ENCODE measurements at places on chromosomes 4 and X.

DNA sequence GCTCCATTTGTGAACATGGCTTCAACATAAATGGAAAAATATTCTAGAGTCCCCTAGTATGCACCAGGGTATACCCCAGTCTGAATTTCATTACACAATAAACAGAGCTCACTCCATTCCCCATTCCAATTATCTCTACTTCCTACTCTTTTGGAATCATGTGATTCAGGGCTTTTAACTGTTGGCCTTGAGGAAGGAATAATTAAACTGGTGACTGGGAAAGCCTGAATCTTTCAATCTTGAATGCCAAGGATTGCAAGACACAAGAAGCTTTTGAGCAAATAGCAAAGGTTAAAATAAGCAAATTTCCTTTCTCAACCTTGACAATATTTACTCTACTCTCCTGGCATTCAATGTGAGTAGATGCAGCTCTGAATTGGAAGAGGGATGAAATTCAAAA, 77.5 kb upstream of the INPP4B start:
- DNase-seq = no peak

DNA sequence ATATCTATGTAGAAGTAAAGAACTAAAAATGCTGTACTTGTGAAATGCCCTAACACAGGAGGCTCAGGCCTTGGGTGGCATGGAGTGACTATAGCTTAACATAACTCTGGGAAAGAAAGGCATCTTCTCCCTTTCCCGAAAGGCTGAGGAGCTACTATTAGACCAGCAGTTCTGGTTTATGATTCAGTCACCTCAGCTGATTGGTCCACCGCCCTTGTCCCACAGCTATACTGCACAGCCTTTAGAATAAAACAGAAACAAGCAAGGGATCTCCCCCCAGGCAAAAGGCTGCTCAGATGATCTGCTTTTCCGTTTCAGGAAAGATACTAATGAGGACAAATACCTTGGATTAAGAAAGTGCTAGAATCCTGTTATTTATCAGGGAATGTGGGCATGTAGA, 171.3 kb downstream of the SNCA start:
- no peak for DNase-seq

- DNase-seq = no peak
These were observed 99.2 kb upstream of the RAPGEF2 start for GRCh38 chr4:159003420-159004253.

GRCh38 chrX:69150281-69150960, 14.8 kb downstream of the PJA1 start:
- DNase-seq = no peak

DNA sequence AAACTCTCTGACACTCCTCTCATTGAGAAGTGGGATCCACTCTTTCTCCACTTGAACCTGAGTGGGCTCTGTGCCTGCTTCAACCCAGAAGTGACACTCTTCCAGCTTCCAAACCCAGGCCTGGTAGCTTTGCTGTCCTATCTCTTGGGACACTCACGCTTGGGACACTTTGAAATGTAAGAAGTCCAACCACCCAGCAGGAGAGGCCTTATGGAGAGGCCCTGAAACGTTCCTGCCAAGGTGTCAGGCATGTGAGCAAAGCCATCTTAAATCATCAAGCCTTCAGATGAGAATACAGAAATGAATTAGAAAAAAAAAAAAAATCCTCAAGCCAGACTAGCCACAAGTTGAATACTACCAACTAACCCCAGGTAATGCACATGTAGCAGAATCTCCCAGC, 30.2 kb downstream of the RBM47 start:
- no peak for DNase-seq

GRCh38 chr4:13328591-13328990, 155.5 kb downstream of the RAB28 start:
- no peak for DNase-seq

GRCh38 chrX:21735038-21735767, 22.7 kb downstream of the SMPX start:
- no peak for DNase-seq

DNA sequence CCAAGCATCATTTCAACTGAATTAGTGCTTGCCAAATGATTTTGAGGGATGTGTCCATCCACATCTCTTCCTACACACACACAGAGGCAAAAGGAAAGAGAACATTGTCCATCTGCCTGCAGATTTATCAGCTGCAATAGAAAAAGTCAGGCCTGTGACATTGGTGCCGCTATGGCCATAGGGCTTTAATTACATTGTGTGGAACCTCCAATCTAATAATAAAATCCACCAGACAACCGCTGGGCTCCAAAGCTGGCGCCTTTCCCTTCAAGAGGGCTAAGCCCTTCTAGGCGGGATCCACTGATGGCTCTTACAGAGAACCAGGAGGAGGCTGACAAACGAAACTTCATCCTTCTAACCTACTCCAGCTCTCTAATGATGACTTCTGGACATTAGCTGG, 60.6 kb downstream of the PHOX2B start:
- no peak for DNase-seq

DNA sequence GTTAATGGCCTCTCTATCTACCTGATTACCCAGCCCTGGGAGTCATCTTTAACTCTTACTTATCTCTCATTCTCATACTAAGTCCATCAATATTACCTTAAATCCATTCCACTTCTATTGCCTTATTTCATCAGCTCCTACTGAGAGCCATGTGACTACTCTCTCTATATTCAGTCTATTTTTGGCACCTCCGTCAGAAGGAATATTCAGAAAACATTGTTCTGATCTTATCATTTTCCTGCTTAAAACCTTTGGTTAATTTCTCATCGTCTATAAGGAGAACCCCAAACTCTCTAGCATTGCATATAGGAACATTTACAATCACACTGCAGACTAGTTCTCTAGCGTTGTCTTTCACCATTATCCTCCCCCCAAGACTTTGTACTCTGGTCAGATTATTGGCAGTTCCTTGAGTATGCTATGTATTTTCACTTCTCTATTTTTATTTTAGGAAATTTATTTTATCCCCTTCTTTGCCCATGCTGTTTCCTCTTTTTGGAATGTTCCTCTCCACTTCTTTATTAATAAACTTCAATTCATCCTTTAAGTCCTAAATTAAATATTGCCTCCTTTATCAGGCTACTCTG, 13.7 kb upstream of the AMMECR1 start:
- DNase-seq = no peak

DNA sequence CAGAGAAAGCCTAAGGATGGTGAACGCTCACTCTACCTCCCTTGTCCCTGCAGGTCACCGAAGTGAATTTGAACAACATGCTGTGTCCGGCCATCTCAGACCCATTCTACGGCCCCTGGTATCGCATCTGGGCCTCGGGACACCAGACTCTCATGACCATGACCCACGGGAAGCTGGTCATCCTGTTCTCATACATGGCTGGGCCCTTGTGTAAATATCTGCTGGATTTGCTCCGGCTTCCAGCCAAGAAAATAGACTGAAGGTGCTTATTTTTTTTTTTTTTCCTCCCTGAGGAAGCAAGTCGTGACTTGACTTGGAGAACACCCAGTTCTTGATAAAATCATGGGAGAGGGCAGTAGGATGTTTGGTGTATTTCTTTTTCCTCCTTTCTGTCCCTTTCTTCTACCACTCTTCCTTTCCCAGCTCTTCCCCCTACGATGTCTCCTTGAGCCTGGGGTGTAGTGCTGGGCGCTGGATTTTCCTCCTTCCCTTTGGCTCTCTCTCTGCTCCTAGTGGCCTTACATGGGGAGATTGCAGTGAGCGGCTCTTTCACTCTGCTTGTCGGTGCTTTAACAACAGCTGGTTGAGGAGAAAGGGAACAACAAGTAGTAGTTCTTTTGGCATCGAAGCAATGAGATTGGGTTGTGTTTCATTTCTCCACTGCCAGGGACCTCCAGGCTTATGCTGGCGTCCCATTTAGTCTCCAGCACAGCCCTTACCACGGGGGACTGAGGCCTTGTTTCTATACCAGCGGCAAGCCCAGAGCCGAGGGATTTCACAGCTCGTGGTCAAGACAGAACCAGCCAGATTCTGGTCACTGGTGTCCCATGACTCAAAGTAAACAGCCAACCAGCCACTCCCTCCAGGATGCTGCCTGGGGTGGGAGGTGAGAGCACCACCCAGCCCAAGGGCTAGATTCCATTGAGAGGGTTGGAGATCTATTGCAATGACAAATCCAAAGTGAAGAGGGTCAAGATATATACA, 144.4 kb downstream of the AMMECR1 start:
- DNase-seq = no peak

- no peak for DNase-seq
These were observed 56.4 kb downstream of the RWDD4 start for GRCh38 chr4:183602557-183603027.

- DNase-seq = no peak
These were observed 196.6 kb upstream of the GABRA2 start for GRCh38 chr4:46586566-46586965.

DNA sequence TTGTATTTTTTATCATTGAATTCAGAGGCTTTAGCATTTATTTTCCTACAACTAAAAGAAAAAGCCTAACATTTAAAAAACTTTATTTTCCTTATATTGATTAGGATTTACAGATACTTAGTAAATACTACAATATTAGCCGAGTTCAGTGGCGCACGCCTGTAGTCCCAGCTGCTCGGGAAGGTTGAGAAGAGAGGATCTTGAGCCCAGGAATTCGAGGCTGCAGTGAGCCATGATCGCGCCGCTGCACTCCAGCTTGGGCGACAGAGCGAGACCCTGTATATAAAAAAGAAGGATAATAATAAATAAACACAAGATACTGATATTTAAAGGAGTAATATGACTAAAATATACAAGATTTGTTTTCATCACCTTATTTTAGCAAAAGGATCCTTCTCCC, 681 bp upstream of the UPF3B start:
- no peak for DNase-seq

DNA sequence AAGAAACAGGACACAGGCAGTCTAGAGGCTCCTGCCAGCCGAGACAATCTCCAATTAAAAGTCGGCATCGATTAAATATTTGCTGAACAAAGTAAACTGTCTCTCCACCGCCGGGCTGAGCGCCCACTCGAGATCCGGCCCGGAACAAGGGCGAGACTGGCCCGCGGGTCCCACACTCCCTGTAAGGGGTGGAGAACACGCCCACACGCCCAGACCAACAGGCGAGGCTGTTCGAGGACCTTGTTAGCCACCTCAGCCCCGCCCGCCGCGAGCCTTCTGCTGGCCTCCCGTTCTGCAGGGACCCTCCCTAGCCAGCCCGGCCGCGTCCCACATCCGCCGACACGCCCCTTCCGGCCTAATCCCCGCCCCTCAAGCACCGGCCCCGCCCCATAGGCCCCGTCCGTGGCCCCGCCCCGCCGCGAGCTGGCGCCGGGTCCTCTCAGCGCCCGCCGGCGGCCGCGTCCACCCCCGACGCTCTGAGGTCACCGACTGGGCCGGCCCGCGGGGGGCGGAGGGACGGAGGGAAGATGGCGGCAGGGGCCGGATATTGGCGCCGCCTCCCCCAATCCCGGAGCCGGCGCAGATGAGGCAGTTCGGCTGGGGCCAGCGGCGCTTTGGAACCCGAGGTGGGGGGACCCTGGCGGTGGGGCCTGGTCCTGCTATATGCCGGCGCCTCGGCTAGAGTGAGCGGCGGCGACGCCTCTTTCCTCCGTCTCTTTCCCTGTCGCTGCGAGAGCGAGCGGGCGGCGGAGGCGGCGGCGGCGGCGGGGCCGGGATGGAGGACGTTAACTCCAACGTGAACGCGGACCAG, at the start of gene SLAIN2:
TSS of gene SLAIN2 (plus strand) at position 565 of the 811 bp plus-strand sequence. CDS start at position 776, 211 bp downstream.
- peak; percentile 91 for DNase-seq

GRCh38 chr4:122038896-122039295, 87.0 kb upstream of the TRPC3 start:
- no peak for DNase-seq

GRCh38 chr4:139018501-139018900, 2.9 kb downstream of the NOCT start:
- no peak for DNase-seq

- DNase-seq = no peak
These were observed at the start of gene GPR143 for GRCh38 chrX:9765737-9766097. TSS of gene GPR143 (minus strand) at chrX:9765847. CDS start at chrX:9765817, 30 bp downstream.

- DNase-seq = no peak
These were observed 456.4 kb downstream of the DACH2 start for GRCh38 chrX:86604607-86605006.

GRCh38 chr4:103156106-103156505, 42.0 kb downstream of the CENPE start:
- DNase-seq = no peak

- no peak for DNase-seq
These were observed 1.5 kb downstream of the PGRMC1 start for GRCh38 chrX:119237562-119237942.

GRCh38 chrX:133983256-133983973, 2.0 kb downstream of the GPC3 start:
- DNase-seq = no peak

- DNase-seq = no peak
These were observed 25.3 kb downstream of the ARHGEF6 start for GRCh38 chrX:136755411-136755810.

DNA sequence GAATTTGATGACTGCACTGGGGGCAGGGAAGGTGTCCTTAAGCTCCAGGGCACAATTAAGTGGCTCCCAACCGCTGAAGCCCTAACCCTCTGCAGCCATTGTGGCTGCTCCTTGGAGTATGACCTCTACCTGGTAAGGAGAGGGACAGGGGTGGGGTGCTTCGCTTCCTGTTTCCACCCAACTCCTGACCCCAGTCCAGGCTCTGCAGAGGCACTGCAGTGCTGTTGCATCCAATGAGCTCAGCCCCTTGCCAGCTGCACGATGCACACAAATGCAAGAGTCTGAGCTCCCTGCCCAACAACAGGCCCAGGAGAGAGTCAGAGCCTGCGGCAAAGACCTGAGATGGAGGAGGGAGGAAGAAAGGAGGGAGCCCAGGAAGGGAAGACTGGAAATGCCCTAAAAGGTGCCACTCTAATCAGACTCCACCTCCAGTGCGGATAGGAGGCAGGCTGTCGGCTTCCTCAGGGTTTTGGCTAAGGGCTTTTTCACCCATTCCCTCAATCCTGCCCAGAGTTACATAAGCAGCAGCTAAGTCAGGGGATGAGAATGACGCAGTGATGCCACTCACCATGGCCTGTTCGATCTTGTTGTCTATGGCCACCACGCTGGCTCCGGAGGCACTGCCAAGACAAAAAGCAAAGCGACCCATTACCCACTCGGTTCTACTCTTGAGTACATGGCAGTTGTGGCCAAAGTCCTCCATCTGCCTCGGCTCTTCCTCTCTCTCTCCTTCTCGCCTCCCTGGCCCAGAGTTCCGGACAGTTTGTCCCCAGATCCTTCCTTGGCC, 60.1 kb downstream of the TSC22D3 start:
- DNase-seq = no peak

Data from stimulated activated CD4-positive, alpha-beta T cell treated with anti-CD3 and anti-CD28 coated beads, TNF-alpha, amount 100 ng/mL, for 1 hour (primary cell).